ENCODE measurements at places on chromosomes 11 and 22. TPM values are rescaled to one million over a fixed set of nuclear protein-coding genes. Genes with fewer than 3 reads are reported as not detected.

GRCh38 chr11:11841116-11841722 is 553 bp upstream of the USP47 start:
- DNase-seq = no peak

GRCh38 chr11:62025487-62026105 is 58.2 kb upstream of the FTH1 start:
- DNase-seq = peak; percentile 98

GRCh38 chr11:15159085-15159484 is 44.4 kb downstream of the INSC start:
- peak; percentile 39 for DNase-seq

The MAPK11 gene
- polyA plus RNA-seq = 3.4 TPM

DNA sequence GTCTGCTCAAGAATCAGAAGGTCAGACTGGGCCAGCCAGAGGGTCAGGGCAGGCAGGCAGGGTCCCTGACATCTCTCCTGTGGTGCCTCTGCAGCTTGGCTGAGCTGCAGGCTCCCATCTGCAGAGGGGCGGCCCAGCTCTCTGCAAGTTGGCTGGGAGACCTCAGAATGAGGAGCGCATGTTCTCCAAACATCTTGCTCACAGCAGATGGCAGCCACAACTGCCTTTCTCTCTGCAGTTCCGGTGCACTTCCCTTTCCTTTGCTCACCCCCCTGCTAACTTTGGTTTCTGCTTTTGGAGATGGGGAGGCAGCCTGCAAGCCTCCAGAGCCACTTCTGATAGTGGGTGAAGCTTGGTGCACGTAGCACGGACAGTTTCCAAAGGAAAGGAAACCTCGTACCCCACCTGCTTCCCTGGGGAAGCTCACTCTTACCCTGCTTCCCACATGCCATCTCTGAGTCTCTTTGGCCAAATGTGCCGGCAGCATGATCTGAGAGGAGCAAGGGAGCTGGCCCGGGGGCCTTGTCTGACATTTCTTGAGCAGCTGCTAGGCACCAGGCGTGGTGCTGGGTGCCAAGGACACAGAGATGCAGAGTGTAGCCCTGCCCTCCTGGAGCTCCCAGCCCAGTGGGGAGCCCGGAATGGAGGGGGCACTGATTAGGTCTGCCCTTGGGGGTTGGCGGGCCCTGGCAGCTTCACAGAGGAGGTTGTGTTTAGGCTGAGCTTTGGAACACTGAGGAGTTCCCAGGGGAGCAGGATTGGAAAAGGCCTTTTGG is 18.2 kb downstream of the DAGLA start:
- DNase-seq = no peak

DNA sequence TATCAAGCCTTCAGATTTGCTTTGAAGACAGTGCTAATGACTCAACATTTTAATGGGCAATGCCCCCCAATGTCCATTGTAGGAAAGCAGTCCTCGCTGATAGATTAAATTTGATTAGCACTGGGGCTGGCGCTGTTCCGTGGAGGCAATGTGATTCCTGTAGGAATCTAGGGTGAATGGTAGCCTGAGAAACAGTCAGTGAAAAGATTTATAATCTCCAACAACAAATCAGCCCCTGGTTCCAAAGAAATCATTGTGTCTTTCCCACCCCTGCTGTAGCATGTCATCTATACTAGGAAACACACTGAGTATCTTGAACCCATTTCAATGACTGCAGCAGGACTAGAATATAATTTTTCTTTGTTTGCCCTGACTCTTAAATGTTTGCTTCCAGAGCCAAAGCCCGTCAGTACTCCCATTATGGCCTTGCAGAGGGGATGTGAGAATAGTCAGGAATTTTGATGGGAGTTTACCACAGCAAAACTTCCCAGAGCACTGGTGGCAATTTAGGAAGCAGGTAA is 36.1 kb downstream of the MPPED2 start:
- no peak for DNase-seq

- DNase-seq = no peak
Observed at GRCh38 chr11:60589611-60590010, 74.4 kb downstream of the MS4A13 start.

GRCh38 chr11:64086258-64087123 is 50.8 kb downstream of the FLRT1 start:
- no peak for DNase-seq

- peak; percentile 38 for DNase-seq
Observed at GRCh38 chr11:77672264-77672663, 34.7 kb upstream of the CLNS1A start.

The EPS8L2 gene
- polyA plus RNA-seq = 140 TPM

The MUC6 gene
- not detected for polyA plus RNA-seq

- no peak for DNase-seq
Observed at GRCh38 chr11:10289765-10290380, 4.1 kb downstream of the SBF2 start.

- no peak for DNase-seq
Observed at GRCh38 chr22:46734830-46735453, 3.1 kb downstream of the CERK start.

GRCh38 chr11:35057926-35058668 is 80.9 kb upstream of the CD44 start:
- DNase-seq = no peak

- peak; percentile 41 for DNase-seq
Observed at GRCh38 chr11:34242037-34242625, 115.7 kb downstream of the ABTB2 start.

DNA sequence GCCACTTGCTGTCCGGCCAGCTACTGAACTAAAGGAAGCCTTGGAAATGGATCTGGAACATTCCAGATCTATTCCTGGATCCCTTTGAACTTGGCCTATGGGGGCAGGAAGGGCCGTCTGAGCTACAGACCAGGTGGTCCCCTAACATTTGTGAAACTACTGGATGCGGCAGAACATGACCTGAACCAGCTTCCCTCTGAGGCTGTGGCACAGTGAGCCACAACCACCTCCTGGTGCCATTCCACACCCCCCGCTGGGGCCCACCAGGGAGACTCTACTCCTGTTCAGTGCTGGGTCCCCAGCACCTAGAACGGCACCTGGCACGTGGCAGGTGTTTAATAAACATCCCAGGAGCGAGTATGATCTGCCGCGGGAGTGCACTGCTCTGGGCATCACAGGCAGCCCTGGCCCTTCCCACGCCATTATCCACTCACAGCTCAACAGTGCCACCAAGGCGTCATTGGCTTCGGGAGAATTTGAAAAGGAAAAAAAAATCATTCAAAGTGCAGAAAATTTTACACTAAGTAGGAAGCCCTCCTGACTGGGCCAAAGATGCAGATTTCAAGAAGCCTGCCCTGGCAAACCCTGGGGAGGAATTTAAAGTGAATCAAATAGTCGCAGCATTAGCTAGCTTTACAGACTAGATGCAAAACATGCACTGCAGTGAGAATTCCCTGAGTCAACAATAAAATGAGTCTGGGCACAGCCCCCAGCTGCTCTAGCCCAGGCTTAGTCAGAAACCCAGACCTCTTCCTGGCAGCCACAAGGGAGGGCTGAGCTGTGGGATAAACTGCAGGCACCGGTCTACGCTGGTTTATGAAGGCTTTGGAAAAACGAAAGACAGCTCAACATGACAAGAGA is 14.3 kb upstream of the EFCAB6 start:
- DNase-seq = peak; percentile 68

The APOBEC3H gene
- 0.24 TPM for polyA plus RNA-seq

GRCh38 chr11:37721485-37721884 is 1123.4 kb upstream of the RAG2 start:
- peak; percentile 65 for DNase-seq

DNA sequence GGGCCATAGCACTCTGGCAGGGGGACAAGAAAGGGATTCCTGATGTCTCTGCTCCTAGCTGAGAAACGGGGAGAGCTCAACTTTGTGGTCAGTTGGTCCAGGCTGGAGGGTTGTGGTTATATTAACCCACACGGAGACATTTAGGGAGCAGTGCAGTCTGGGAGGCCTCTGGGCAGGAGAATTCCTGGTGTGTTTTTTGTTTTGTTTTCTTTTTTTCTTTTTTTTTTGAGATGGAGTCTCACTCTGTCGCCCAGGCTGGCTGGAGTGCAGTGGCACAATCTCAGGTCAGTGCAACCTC is 88.0 kb upstream of the SHISAL1 start:
- DNase-seq = no peak

- no peak for DNase-seq
Observed at GRCh38 chr11:76814414-76814813, 31.3 kb downstream of the TSKU start.

The APLNR gene
- not detected for polyA plus RNA-seq

The PRR33 gene
- not detected for polyA plus RNA-seq

GRCh38 chr11:106327134-106327533 is 249.7 kb downstream of the AASDHPPT start:
- no peak for DNase-seq

- DNase-seq = peak; percentile 75
Observed at GRCh38 chr22:20885557-20886323, 26.9 kb downstream of the SNAP29 start.

The ZFP91 gene
- 24.4 TPM for polyA plus RNA-seq

DNA sequence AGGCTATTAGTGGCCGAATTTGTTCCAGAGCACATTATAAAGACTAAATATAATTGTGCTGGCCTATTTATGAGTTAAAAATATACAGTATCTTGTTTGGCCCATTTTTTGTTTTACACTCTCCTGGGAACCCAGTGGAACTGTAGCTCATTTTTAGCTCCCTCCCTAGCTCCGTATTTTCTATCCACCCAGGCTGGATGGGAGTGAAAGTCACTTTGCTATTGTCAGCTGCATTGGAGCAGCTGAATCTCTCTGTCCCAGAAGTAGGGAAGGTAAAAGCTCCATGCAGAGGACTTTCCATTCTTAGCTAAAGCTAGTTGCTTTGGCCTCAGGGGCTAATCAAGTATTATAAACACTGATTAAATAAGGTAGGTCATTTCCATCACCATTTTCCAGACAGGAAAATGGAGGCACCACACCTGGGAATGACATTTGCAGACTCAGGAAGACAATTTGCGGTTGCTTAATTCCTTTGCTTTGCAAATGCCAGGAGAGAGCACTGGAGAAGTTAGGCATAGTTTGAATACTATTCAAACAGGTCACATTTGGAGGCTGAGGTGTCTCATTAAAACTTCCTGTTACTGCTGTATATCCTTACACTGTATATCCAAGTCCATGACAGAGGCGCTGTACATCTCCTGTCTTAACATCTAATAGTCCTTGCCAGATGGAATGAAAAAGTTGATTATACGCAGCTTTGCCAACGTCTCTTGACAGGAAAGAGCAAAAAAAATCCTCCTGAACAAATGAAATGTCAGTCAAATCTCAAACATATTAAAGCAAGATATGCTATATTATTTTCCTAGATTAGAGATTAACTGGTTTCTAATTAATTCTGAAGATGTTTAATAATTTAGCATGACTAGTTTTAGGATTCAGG is 338.1 kb upstream of the KIRREL3 start:
- no peak for DNase-seq

DNA sequence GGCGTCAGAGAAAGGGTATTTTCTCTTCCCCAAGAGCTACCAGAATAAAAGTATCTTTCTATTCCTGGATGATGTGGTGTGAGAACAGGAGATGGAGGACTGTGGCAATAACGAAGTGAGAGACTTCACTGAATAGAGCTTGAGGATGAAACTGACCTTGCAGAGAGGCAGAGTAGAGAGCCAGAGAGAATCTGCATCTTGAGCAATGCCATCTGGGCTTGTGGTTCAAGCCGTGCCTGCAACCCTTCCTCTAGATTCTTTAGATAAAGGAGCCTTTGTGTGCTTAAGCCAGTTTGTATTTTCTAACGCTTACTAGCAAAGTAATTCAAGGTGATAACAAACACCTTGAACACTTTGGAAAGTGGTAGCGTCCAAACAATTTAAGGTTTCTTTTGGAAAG is 2.2 kb downstream of the ME3 start:
- peak; percentile 42 for DNase-seq

The SLC6A5 gene
- not detected for polyA plus RNA-seq

The MIAT gene
- polyA plus RNA-seq = 0.02 TPM

DNA sequence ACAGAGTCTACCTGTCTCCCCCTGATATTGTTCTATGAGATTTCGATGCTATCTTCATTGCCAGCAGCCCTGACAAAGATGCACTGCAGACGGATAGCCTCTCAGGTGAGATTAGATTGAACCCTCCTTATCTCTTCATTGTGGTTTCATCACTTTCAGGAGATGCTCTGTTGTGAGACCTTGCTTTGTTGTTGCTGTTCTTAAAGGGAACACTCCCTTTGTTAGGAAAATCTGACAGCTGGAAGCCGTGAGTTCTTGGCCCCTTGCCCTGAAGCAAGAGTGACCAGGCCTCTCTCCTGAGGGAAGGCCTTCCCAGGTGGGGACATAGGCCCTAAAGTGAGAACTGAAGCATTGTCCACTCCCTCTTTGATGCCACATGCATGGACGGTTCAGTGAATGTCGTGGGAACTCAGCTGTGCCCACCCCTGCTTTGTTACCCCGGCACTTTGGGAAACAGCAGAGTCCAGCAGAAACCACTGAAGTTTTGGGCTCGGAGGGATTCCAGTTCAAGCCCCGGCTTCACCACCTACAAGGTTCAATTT is 976.1 kb downstream of the TBC1D22A start:
- DNase-seq = no peak

DNA sequence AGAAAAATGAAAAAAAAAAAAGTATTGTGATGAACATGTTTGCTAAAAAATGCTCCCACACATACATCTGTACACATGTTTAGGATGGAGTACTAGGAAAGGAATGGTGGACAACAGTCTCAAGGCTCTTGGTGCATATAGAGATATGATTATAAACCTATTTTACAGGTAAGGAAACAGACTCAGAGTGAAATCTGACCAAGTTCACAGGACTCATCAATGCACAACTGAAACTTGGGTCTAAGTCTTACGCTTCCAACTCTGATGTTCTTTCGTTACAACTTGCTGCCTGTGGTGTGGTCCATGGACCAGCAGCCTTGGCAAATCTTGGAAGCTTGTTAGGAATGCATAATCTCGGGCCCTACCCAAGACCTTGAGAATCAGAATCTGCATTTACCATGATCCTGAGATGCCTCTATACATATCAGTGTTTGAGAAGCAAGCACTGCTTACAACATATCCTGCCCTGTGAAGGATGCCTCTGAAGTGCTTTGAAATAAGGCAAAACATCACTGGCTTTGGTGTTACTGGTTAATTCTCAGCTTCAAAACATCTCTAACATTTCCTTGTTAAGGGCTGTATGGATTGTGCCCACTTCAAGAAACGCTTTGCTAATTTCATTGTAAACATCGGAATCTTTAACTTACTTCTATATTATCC is 39.9 kb upstream of the NUP160 start:
- no peak for DNase-seq

GRCh38 chr11:94309757-94310156 is 5.4 kb downstream of the IZUMO1R start:
- DNase-seq = peak; percentile 57

GRCh38 chr11:85822814-85823213 is 11.9 kb upstream of the SYTL2 start:
- DNase-seq = peak; percentile 48

- DNase-seq = no peak
Observed at GRCh38 chr11:75625021-75625420, 43.8 kb downstream of the MAP6 start.

GRCh38 chr11:130124096-130124495 is 35.5 kb upstream of the ST14 start:
- DNase-seq = peak; percentile 89

Data from mammary epithelial cell (primary cell).